ENCODE measurements at places on chromosomes 2 and 18. TPM values are rescaled to one million over a fixed set of nuclear protein-coding genes. Genes with fewer than 3 reads are reported as not detected.

The STON1 gene
- 30.7 TPM for total RNA-seq

The SAG gene
- total RNA-seq, result not detected

The HRH4 gene
- total RNA-seq, result not detected

The ANKRD53 gene
- 2.9 TPM for total RNA-seq

The BOLL gene
- not detected for total RNA-seq

Data from mucosa of gallbladder (tissue), 1 donor.